Hindlimb muscle (tissue), 1 donor: ENCODE measurements at places on chromosomes 1 and 21. TPM values are rescaled to one million over a fixed set of nuclear protein-coding genes. Genes with fewer than 3 reads are reported as not detected.

DNA sequence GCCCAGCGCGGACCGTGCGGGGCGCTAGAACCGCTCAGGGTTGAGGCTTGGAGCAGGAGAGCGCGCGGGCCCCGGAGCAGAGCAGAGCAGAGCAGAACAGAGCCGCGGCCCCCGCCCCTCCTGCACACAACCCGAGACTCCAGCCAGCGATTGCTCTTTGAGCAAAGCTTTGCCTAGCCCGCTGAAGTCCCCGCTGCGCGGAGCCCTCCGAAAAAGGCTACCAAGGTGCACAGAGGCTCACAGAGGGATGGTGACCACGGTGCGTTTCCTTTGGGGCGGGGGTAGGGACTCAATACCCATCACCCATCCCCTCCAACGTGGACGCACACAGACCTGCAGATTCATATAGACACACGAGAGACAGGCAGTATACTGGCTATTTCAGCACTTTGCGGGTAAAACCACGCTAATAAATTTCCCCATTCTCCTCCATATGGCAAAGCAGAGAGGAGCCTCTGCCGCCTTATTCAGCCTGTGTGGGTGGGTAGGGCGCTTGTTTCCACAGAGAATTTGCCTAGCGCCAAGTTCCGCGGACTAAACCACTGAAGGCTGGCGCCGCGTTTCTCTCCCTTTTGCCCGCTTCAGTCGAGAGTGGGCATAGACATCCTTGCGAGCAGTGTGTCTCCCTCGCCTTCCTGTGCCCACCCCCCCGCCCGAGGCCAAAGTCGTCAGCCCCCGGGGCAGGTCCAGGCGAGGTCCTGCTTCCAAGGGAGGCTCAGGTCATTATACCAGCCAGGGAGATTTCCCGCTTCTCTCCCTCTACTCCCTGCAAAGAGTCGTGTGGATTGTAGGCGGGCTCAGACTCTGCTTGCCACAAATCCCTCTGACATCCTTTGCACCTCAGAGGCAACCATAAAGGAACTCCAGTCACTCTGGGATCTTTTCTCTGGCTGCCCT lies 8.5 kb downstream of the HLX start:
- DNase-seq, result no peak

CFHR2 gene
- not detected for polyA plus RNA-seq

CA14 gene
- polyA plus RNA-seq, result 6.3 TPM

DNA sequence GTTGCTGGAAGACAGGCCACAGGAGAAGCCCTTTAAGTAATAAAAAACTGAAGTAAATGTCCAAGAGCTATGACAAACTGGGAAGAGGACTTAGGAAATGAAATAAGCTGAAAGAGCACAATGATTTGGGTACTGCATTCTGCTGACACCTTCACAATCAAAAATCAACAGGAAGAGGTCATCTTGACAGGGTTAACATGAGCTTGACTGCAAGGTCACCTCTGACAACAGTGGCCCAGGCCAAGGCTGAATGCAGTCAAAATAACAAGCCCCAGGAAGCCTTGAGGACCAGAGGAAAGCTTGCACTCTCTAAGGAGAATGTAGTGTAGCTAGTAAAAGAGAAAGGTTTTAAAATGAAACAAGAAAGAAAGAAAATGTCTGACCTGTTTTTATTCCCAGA lies 179.3 kb downstream of the SEC16B start:
- DNase-seq, result no peak

GPR37L1 gene
- 0.04 TPM for polyA plus RNA-seq

- no peak for DNase-seq
Observed at GRCh38 chr1:206467915-206468314, 2.4 kb upstream of the IKBKE start.
